ENCODE measurements at places on chromosomes 16 and 17. TPM values are rescaled to one million over a fixed set of nuclear protein-coding genes. Genes with fewer than 3 reads are reported as not detected.

DNA sequence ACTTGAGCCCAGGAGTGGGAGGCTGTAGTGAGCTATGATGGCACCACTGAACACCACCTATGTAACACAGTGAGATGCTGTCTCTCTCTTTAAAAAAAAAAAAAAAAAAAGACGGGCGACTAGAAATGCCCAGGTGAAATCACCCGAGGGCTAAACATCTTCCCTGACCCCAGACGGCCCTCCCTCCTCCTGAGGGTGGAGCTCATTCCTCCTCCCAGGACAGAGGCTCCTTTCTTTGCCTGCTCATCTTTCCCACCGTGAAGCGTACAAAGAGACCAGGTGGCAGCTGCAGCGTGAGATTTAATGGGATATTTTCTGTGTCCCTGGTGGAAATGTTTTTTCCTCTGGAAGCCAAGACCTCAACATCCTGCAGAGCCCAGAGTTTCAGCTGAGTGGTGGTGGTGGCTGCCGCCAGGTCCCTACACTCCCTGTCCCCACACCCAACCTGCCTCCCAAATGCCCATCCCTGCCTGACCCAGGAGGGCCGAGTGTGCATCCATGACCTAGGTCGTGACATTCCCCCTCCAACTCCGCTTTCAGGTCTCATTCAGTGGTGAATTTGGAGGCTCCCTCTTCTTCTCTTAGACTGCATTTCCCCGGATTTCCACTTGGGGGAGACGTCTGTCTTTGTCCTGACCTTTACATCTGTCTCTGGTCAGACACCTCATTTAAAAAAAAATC lies 14.4 kb upstream of the GPRC5B start:
- no peak for DNase-seq

DNA sequence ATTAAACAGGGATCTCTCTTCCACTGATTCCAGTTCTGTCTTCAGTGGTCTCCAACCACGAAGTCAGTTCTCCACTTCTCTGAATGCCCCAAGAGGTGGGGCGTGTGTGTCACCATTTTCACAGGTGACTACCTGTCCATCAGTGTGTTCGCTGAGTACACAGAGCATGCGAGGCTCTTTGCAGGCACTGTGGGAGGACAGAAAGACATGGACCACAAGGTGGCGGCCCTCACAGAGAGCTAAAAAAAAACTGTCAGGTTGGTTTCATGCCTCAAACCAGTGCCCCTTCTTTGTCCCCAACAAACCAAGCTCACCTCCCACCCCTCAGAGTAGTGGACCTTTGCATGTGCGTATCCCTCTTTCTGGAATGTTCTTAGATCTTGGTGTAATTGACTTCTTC lies 13.8 kb downstream of the EMP2 start:
- DNase-seq: no peak

DNA sequence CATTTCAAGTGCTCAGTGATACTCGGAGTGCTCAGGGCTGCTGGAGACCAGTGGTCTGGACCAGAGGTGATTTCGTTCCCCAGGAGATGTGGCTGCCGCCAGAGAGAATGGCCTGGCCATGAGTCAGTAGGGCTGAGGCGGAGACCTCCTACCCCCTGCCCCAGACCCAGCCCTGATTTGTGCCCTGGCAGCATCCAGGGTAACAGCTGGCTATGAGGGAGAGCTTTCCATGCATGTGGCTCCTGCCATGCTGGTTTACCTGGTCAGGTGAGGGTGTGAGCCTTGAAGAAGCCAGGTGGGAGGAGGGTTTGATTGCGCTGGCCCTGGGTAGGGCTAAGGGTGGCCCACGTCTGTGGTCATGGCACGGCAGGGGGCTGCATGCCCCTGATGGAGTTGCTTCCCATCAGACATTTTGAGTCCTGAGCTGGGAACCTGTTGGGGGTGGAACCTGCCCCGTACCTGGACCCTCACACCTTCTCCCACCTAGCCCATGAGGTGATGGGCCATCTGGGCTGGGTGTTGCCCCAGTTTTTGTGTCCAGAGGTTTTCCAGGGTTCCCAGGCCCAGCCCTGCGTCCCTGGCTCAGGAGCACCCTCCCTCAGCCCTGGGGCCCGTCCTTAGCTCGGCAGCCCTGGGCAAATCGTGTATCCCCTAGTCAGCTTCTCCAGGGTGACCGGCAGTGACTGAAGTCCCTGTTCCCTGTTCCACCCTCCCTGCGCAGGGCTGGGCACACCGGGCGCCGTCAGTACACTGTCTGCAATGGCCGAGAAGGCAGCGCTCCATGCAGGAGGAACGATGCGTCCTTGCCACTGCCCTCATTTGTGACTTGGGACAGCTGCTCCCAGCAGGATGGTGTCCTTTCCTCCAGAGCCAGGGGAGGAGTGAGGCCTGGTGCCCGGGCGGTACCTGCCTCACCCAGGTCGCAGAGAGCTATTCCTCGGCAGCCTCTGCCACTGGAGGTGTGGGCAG lies 9.0 kb upstream of the CSNK1D start:
- DNase-seq: no peak

The ICAM2 gene
- total RNA-seq: 5.3 TPM

- DNase-seq: no peak
These were observed 9.6 kb upstream of the CD300C start for GRCh38 chr17:74555427-74555940.

The AATF gene
- total RNA-seq: 17.7 TPM

DNA sequence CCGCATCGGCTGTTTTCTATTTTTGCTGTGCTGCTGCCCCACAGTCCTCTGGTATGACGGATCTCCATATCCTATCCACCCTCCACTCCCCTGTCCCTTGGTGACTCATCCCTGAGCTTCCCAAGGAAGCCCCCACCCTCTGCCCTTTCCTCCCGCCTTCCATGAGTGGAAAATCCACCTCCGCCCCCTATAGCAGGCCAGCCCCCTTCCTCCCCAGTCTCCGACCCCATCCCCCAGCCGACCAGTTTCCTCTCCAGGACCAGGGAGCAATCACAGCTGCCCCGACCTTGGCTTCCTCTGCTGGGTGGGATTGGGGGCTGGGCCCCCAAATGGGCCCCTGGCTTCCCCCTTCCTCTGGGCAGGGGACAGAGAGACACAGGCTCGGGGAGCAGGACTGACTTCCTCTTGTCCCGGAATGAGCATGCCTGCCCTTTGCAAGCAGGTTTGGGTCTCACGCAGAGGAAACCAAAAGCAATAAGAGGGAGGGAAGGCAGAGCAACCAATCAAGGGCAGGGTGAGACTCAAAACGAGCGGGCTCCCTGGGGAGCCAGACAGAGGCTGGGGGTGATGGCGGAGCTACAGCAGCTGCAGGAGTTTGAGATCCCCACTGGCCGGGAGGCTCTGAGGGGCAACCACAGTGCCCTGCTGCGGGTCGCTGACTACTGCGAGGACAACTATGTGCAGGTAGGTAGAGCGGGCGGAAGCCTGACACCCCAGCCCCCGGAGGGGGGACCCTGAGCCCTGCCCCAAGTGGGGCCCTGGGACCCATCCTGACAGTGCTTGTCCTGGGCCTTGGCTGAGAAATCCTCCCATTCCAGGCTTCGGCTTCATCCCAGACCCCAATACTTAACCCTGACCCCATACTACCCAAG lies at the start of the genes ABI3 and GNGT2:
Gene ABI3, plus strand, starts transcription at position 550 of the 872 bp plus-strand sequence. Its CDS starts 18 bp downstream, at position 568.
Gene GNGT2, minus strand, starts transcription at position 417 of the 872 bp plus-strand sequence. CDS start 3,152 bp downstream, outside the sequence.
- no peak for DNase-seq

GRCh38 chr16:61421111-61421510 lies 615.1 kb downstream of the CDH8 start:
- DNase-seq: no peak

Measured in left lobe of liver (tissue), 2 donors.